ENCODE measurements at places on chromosomes 3 and 15. TPM values are rescaled to one million over a fixed set of nuclear protein-coding genes. Genes with fewer than 3 reads are reported as not detected.

The BCHE gene
- not detected for total RNA-seq

DNA sequence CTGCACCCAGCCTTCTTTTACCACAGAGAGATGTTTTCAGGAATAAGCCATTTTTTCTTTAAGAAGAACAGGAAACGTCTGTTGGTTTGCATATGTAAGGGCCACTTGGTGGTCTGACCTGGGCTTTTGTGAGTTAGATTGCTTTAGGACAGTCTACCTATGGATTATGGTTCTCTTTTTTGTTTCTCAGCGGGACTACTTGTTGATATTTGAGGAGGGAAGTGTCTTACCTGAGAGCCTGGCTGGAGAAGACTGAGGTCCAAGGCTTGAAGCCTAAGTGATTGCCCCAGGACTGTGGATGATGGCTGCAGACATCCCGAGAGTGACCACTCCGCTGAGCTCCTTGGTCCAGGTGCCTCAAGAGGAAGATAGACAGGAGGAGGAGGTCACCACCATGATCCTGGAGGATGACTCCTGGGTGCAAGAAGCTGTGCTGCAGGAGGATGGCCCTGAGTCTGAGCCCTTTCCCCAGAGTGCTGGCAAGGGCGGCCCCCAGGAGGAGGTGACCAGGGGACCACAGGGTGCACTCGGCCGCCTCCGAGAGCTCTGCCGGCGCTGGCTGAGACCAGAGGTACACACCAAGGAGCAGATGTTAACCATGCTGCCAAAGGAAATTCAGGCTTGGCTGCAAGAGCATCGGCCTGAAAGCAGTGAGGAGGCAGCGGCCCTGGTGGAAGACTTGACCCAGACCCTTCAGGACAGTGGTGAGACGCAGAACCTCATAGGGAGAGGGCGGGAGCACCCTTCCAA is 3.0 kb downstream of the ZSCAN2 start:
- no peak for DNase-seq

DNA sequence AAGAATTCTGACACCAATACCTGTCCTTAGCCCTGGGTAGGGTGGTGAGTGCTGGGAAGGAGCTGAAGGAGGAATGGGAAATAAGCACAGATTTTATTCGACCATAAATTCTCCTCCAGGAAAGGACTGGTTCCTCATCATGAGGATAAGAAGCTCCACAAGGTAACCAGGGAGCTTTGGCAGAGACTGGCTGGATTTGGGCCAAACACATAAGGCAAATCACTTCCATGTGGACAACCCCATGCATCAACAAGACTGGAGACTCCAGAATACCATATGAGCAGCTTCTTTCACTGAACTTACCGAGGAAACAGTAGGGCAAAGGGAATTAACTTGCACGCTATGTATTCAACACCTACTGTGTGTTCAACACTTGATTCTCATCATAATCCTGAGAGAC is 312.5 kb downstream of the NTRK3 start:
- DNase-seq = no peak

DNA sequence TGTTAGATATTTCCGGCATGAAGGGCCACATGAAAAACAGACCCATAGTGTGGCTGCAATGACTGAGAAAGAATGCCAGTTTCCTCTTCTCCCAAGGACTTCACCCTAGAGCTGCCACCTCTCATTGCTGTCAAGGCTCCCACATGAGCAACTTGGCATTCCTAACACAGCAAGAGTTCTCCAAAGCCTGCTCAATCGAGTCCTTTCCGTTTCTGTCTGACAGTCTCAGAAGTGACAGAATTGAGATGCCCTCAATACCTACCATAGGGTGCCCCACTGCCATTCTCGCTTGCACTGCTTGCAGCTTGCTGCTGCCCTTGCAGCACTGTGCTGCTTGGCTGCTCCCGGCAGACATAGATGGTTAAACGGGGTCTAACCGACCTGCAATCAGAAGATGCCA is 44.3 kb downstream of the UBP1 start:
- DNase-seq = no peak

DNA sequence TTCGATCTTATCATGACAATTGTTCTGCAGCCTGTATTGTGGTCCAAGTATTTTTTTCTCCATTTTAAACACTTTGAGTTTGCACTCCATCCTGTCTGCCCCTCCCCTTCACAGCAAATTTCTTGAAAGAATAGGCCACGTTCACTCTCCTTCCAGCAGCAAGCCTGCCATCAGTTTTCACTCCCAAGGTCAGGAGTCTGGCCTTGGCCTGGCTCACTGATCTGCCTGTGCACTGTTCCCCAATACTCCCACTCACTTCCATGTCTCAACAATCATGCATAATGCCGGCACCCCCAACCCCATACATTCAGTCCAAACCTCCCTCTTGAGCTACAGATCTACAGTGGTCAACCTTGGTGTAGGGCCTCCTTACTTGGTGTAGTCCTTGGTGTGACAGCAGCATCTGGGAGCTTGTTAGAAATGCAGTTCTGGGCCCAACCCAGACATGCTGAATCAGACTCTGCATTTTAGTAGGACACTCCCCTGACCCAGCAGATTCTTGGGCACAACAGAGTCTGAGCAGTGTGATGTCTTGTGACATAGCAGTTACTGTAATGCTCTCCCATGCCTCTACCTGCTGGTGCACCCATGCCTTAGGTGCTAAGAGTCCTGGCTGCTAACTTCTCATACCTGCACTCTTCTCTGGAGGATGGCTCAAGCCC is 58.3 kb upstream of the XCR1 start:
- no peak for DNase-seq

The HTR3E gene
- total RNA-seq = not detected

GRCh38 chr3:102207151-102207571 is 227.7 kb upstream of the ZPLD1 start:
- DNase-seq = no peak

The GOLGA8N gene
- total RNA-seq = 3.0 TPM

DNA sequence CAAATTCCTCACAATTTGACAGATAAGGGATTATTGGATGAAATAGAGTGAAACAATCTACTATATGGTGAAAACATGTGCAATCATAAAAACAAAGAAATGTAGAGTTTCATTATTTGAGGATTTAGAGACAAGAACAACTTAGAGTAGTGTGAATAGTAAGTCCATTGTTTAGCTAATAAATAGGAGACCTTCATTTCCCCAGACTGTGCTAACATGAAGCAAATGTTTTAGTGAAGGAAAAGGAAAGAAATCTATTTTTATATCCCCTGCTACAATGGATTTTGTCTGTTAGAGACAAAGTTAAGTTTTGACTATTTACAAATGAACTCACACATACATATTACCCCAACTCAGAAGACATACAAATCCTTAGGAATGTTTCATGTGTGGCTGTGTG is 77.8 kb downstream of the EFL1 start:
- no peak for DNase-seq

GRCh38 chr3:124760601-124761000 is 30.3 kb downstream of the UMPS start:
- no peak for DNase-seq

The CHL1 gene
- total RNA-seq = not detected

GRCh38 chr3:164890061-164890460 is 188.2 kb downstream of the SI start:
- no peak for DNase-seq

DNA sequence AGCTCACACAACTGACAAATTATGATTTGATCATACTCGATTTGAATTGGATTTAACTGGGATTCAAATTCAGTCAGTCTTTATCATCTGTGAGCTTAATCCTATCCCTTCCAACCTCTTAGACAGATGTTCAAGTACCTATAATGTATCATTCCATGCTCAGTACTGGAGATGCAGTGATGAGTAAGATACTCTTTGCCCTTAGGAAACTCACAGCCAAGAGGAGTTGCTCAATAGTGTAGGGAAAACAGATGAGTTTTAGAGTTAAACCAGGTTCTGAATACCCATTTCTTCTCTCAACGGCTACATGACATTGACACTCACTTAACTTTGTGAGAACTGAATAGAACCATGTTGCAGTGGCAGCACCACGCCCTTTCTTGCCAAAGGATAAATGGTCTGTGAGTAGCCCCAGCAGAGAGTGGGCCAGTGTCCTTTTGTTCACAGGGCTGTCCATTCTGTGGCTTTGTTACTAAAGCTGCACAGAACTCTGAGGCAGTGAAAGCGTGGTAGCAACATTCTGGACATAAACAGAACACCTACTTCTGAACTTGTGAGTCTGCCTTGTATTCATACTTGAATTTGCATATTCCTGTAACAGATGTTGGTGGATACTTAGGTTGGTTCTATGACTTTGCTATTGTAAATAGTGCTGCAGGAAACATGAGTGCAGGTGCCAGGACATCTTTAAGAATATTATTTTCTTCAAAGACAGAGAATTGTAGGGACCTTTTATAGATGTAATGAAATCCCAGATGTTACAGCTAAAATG is 91.6 kb downstream of the RASA2 start:
- no peak for DNase-seq

The SHC4 gene
- total RNA-seq = 3.7 TPM

The PYDC2 gene
- not detected for total RNA-seq

DNA sequence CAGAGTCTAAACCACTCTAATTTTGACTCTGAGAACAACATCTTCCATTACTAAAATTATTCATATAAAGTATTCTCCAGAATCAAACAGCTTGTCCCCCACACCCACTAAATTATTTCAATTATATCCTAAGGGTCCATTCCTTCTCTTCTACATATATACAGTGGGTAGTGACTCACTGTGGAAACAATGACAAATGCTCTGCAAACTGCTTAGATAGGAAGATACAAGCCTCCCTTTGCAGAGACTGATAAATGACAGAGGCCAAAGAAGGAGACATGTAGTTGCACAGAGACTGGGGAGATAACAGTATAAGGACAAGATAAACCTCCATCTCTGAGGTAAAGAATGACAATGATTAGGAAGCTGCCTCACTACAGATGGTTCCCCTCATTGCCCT is 1087.4 kb downstream of the AGBL1 start:
- DNase-seq = no peak

GRCh38 chr3:89375451-89375850 is 268.0 kb downstream of the EPHA3 start:
- no peak for DNase-seq

DNA sequence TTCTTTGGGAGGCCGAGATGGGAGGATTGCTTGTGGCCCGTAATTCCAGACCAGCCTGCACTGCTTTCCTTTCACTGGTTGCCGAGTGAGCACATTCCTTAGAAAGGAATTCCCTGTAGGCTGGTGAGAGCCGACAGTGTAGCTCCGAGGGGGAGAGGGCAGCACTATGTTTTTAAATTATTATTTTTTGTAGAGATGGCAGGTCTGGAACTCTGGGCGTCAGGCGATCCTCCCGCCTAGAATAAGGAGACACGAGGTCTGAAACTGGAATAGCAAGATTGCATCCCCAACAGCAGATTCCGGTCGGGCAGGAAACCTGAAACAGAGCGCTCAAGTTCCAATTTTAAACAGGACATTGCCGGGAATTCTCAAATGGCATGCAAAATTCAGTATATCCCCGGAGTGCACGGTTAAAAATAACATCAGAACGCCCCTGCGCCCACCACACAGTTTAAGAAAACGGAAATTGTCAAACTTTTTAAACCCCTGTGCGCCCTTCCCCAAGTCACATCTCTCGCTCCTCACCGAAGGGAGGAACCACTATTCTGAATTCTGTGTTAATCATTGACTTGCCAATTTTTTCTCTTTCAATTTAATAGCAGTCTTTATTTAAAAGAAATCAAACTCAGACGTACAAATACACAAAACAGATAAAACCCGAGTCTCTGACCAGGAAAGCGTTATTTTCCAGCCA is 643 bp upstream of the RNU5B-1 start:
- no peak for DNase-seq

GRCh38 chr3:122307976-122308375 is 17.1 kb upstream of the CSTA start:
- DNase-seq = no peak

DNA sequence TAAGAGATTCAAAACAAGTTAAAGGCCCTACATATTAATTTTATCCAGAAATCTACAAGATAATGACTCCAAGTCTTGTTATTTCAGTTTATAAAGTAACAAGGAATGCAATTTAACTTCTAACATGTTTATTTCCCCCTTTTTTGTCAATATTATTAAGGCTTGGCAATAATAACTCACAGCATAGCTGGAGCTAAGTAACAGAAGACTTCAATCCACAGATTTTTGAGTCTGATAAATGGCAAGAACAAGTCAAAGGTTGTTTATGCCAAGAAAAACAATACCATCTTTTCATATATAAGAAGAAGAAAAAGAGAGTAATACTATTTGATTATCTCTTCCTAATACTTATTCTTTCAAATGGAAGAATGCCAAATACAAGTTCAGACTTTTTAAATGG is 631.0 kb upstream of the CCDC54 start:
- DNase-seq = no peak

DNA sequence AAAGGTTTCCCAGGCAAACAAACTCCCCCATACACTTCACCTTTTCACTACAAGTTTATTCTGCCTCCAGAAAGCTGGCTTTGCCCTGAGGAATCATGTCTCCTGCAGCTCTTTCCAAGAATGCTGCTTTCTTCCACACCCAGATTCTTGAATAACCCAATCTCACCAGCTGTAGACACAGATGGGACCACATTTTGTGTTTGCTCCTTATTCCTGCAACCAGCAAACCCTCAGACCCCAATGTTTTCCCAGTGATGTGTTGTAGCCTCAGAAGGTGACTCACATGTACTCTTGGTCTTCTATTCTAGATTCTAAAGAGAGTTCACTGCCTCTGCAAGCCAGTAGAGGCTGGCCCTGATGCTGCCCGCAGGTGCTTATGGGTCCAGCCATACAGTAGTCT is 23.6 kb upstream of the TRIM59 start:
- no peak for DNase-seq

DNA sequence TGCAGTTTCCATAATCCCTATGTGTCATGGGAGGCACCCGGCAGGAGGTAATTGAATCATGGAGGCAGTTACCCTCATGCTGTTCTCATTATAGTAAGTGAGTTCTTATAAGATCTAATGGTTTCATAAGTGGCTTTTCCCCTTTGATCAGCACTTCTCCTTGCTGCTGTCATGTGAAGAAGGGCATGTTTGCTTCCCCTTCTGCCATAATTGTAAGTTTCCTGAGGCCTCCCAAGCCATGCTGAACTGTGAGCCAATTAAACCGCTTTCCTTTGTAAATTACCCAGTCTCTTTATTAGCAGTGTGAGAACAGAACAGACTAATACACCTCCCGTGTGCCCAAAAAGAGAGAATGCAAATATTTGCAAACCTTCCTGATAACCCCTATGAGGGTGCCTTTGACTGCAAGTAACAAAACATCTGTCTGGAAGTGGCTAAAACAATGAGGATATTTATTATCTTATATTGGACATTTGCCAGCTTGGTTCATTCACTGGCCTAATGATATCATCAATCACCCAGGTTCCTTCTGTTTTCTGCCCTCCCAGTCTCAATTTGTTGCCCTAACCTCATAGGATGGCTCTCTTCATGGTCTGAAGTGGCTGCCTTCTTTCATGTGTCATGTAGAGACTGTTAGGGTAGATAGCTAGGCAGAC is 68.7 kb downstream of the BHLHE40 start:
- no peak for DNase-seq

All from activated naive CD8-positive, alpha-beta T cell treated with anti-CD3 and anti-CD28 coated beads for 36 hours (primary cell).